ENCODE measurements at places on chromosomes 4 and X.

- no peak for DNase-seq
Observed at GRCh38 chr4:89256203-89256800, 51.3 kb downstream of the GPRIN3 start.

DNA sequence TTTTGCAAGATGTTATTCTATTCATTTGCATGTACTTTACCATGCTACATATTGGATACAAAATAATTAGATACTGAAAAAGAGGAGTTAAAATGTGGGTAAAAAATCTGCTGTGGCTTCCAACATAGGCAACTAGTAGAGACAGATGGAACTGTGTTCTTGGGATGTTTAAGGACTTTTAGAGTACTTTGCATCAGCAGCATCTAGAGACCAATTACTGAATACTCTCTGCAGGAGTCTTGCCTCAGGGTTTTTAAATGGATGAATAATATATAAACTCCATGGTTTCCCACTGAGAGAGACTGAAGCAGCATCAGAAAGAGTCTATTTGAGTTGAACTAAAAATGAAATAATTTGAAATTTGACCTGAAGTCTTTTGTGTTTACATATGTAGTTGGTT lies 676.7 kb downstream of the GALNTL6 start:
- no peak for DNase-seq

- DNase-seq, result no peak
Observed at GRCh38 chrX:20906571-20906970, 467.6 kb upstream of the CNKSR2 start.

- DNase-seq, result no peak
Observed at GRCh38 chr4:139242511-139243051, 37.4 kb downstream of the MGARP start.

DNA sequence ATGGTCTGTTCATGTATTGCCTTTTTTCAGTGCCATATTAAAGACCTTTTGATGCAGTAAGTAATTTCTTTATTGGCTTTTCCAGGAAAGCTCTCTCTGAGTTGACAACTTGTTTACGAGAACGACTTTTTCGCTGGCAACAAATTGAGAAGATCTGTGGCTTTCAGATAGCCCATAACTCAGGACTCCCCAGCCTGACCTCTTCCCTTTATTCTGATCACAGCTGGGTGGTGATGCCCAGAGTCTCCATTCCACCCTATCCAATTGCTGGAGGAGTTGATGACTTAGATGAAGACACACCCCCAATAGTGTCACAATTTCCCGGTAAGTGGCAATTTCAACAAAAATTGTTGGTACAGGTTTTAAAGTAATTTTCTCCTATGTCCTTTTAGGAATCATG lies 148.0 kb downstream of the STIM2 start:
- no peak for DNase-seq

DNA sequence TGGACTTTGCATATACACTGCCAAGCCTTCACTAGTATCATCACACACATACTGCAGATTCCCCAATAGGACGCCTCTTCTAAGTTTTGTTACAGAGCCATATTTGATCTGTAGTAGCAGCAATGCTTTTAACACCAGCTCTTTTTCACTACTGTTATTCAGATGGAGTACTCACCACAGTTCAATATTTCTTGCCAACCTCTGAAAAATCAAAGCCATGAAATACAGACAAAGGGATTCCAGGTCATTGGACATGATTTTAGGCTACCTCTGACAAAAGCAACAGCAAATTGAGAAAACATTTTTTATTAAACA lies 390.7 kb upstream of the ADGRL3 start:
- no peak for DNase-seq

GRCh38 chr4:26048378-26048882 lies 134.4 kb downstream of the SMIM20 start:
- no peak for DNase-seq

- no peak for DNase-seq
Observed at GRCh38 chrX:119635799-119636198, 29.6 kb upstream of the NKRF start.

DNA sequence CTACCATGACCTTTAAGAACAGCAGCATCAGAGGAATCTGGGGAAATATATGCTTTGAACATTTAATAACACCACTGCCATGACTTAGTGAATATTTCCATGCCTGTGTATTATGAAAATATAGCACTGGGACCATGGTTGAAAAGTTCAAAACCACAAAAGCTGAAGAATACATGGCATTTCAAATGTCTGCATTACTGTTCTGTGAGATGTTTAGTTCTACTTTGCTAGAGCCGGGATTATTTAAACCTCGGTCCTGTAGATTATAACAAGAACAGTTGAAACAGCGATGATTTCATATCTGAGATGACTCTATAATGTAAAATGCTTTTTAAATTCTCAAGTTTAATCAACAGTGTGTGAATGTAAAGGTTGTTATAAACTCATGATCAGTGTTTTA lies 126.7 kb upstream of the AGA start:
- DNase-seq, result no peak

GRCh38 chr4:66920514-66920913 lies 624.8 kb downstream of the CENPC start:
- DNase-seq, result no peak

DNA sequence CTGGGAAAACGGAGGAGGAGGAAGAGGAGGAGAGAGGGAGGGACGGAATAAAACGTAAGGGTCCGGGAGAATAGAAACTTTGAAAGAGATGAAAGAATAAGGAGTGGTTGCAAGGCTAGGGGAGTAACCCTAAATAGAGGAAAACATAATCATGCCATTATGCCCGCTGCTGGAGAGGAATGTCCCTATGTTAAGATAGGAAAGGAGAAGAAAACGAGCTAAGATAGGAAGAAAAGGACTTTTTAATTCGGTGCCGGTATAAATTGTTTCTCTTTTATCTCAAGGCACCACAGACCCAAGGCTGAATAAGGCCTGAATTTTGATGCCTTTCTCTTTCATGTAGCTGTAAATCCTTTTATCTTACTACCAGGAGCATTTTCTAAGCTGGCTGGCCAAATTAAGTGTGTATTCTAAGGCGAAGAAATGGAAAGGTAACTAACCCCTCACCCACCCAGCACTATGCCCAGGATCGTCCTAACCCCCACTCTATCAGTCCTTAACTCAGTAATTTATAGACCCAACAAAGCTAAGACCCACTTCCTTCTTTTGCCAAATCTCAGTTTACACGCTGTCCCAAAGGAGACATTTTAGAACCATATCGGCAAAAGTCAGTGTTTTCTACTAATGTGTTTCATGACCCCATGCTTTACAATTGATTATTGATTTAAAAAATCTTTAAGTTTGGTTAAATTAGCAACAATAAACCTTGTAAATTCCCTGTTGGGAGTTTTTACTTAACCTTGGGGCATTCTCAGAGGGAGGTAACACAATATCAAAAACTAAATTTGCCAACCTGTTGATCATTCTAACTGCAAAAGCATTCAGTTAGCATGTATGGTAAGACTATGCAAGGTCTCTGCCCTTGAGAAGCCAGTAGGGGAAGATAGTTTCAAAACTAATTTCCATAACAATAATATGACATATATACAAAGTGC lies 1.1 kb upstream of the CUL4B start:
- DNase-seq, result no peak

DNA sequence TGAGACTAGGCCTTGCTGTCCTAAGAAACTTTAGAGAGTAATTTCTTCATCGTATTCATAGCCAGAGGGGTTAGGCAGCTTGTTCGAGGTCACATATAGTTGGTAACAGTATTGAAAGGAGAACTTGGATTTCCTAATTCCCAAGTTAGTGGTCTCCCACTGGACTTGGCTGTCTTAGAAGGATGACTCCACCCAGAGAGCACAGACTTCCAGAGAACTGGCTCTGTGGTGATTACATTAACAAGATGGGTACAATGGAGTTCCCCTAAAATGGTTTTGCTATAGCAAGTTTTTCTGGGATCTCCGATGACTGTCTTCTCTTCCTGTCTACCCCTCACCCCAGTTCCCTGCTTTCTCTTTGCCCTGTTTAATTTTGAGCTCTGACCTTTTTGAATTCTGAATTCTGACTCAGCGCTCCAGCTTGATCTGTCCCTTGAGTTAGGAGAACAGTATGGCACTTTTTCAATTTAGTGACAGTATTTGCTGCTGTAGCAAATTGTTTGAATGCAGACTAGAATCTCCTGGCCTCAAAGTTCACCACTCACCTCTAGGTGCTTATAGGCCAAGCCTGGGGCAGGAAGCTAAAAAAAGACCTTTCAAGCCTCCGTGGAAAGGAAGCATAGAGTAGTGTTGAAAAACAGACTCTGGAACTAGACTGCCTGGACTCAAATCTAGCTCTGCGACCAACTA lies 6.9 kb downstream of the MSN start:
- no peak for DNase-seq

GRCh38 chrX:46620505-46620904 lies 46.9 kb downstream of the CHST7 start:
- no peak for DNase-seq

DNA sequence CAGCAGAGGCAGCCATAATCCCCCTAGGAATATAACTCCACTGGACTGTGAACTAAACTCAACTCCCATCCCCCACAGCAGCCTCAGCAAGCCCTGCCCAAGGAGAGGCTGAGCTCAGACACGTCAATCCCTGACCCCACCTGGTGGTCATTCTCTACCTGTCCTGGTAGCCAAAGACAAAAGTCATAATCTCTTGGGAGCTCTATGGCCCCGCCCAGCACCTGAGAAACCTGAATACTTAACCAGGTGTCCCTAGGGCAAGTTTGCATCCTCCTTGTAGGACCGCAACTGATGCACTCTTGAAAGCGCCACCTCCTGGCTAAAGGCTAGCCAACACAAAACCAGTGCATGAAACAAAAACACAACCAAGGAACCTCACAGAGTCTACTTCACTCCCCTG lies 18.4 kb downstream of the CT47B1 start:
- DNase-seq, result no peak

Measured in GM10248 (cell line).